CD4-positive, alpha-beta T cell treated with Interleukin-10 for 1 hour (primary cell): ENCODE measurements at places on chromosomes 2 and 18.

GRCh38 chr2:224958462-224958857, 83.8 kb downstream of the DOCK10 start:
- DNase-seq, result no peak

DNA sequence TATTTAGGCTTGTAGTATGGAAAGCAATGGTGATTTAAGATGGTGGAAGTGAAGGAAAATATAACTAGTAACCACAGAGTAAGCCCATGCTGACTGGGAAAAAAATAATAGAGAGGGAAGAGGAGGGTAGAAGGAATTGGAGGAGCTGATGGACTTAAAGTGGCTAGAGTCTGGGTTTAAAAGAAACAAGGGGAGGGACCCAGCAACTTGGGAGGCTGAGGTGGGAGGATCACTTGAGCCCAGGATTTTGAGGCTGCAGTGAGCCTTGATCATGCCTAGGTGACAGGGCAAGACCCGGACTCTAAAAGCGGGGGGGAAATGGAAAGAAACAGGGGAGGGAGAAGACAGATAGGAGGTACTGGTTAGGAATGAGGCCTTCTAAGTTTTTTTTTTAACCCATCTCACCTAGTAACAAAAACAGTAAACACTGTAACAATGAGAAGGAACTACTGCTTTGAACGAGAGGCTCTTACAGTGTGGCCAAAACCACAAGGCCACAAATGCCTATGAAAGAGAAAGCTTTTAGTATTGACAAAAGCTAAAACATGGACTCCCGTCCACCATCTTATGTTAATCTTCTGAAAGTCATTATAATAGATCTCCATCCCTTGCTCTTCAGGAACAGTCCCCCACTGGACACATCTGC, 26.6 kb downstream of the METTL8 start:
- DNase-seq, result no peak

- DNase-seq, result no peak
Measured at GRCh38 chr2:128375454-128375853, 56.8 kb upstream of the HS6ST1 start.

- no peak for DNase-seq
Measured at GRCh38 chr2:100957996-100958653, 44.0 kb upstream of the RPL31 start.

DNA sequence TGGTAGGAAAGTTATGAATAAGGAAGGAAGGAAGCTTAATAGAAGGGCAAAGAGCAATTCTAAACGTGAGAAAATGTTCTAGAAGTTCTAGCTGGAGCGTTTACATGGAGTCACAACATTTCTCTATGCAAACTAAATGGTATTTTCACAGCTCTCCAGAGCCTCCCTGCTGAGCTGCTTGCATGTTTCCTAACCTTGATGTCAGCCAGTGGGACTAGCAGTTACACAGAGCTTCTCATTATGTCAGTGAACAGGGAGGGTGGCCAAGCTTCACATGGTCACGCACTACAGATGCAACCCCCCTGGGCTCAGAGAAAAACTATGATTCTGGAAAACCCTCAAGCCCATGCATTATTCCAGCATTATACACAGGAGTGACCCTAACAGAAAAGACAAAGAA, 153.4 kb upstream of the CCDC150 start:
- no peak for DNase-seq

- DNase-seq, result no peak
Measured at GRCh38 chr18:32878436-32878835, 105.6 kb upstream of the KLHL14 start.

- no peak for DNase-seq
Measured at GRCh38 chr2:165857876-165858275, 63.8 kb upstream of the GALNT3 start.

GRCh38 chr2:83221258-83221657, 1237.8 kb downstream of the SUCLG1 start:
- no peak for DNase-seq

GRCh38 chr2:241490825-241491506, 17.4 kb downstream of the STK25 start:
- DNase-seq, result no peak

DNA sequence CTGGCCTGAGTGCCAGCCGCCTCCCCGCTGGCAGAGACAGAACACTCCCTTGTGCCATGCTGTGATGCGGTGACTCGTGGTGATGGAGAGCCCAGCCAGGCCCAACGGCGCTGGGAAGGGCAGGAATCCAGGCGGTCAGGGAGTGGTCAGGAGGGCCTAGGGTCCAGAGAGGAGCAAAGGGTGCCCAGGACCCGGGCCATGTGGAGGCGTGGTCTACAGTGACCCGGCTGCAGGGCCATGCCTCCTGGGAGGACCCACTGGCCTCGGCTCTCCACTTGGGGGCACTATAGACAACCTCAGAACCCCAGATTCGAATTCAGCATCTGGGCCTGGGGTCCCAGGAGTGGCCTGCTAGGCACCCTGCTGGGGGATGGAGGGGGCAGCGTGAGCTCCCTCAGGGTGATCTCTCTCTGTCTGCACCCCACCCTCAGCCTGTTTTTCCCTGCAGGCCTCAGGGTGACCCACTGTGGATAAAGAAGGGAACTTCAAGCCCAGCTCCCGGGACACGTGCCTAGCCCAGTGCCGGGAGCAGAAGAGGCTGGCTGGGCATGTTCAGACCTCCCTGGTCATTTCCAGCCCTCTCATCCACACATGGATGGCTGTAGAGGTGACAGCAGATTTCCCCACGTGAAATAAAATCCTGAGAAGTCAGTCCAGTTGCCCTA, 13.0 kb downstream of the AMER3 start:
- DNase-seq, result no peak

DNA sequence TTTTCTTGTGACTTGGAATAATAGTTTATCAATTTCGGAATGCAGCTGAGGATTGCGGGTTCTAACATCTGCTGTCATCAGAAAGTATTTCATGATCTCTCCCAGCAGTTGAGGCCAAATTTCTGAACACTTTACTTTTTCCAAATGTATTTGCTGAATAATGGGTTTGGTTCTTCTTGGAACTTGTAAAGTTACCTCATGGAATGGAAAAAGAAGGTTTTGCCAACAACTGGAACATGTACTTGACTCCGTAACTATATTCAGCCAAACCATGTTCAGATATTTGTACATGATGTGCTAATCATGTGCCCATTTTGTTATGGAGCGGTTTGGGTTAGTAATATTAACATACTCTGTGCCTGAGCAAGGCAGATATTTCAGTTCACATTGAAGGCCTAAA, 119.6 kb downstream of the LCLAT1 start:
- DNase-seq, result no peak

GRCh38 chr2:65049010-65049639, 7.1 kb upstream of the CEP68 start:
- DNase-seq, result no peak

GRCh38 chr2:169189132-169189531, 119.8 kb downstream of the DHRS9 start:
- no peak for DNase-seq

- DNase-seq, result no peak
Measured at GRCh38 chr2:188916736-188917135, 57.4 kb upstream of the COL3A1 start.

DNA sequence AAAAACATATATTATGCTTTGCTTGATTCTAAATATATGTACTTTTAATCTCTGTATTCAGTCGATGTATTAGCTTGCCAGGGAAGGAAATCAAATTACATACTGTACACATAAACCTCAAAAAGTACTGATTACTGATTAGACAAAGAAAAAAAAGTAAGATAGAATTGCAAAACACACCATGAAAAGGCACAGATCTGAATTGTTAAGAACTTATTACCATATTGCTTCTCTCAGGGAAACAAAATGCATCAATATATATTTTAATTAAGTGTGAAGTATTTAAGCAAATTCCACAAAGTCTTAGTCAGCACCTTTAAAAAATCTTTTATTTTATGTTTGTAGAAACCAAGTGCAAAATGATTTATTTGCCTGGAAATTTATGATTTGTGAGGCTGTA, 309.3 kb downstream of the RNF144A start:
- DNase-seq, result no peak

DNA sequence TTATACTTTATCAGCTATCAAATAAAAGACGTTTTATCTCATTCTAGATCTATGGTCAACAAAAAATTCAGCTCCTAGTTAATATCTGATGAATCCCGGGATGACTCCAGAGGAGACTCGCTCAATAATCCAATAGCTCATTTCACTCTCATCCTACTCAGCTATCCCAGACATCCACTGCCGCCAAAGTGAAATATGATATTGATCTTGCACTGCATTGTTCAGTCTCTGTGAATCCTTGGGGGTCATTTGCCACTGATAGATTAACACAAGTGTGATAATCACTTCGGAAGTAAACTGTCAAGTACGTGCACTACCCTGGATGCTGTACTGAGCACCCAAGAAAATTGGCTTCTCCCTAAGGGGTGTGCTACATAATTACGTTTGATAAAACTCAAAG, 249.1 kb downstream of the SUCLG1 start:
- DNase-seq, result no peak

GRCh38 chr2:75466708-75467311, 93.9 kb downstream of the EVA1A start:
- no peak for DNase-seq

- no peak for DNase-seq
Measured at GRCh38 chr2:6524691-6525474, 340.8 kb downstream of the CMPK2 start.

DNA sequence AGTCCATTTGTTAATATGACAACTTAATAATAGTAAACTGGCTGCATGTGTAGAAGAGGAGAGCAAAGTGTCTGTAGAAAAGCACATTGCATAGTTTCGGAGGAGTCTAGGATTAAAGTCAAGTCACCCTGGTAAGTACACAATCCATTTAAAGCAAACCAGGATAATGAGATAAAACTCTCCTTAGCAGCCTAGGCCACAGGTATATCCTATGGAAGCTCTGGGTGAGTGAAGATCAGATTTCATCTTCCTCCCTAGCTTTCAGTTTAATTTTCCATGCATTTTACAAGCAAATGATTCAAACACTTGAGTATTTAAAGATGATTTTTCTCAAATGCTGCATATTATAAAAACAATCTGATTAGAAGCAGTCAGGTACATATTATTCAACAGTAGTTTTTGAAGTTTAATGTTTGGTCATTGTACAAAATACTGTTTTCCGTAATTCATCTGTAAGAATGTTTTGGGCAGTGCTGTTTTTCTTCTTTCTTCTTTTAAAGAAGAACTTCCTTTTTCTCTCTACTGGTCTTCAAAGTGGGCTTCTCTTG, 10.2 kb downstream of the CERS6 start:
- no peak for DNase-seq

DNA sequence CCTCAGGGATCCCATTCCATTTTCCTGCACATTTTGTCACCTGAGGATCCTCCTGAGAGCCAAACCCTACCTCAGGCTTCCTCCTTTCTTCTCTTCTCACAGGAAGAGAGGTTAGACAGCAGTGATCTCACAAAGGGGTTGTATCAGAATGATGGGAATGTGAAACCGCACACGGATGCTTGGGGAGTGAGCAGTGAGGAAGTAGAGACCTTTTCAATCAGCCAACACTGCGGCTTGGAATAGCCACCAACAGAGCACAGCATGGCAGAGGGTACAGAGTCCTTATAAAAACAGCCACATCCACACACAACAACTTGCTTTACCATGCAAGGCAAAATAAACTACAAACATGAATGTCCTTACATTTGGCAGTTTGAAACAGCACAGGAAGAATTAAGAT, 8.7 kb downstream of the TMEM182 start:
- no peak for DNase-seq

DNA sequence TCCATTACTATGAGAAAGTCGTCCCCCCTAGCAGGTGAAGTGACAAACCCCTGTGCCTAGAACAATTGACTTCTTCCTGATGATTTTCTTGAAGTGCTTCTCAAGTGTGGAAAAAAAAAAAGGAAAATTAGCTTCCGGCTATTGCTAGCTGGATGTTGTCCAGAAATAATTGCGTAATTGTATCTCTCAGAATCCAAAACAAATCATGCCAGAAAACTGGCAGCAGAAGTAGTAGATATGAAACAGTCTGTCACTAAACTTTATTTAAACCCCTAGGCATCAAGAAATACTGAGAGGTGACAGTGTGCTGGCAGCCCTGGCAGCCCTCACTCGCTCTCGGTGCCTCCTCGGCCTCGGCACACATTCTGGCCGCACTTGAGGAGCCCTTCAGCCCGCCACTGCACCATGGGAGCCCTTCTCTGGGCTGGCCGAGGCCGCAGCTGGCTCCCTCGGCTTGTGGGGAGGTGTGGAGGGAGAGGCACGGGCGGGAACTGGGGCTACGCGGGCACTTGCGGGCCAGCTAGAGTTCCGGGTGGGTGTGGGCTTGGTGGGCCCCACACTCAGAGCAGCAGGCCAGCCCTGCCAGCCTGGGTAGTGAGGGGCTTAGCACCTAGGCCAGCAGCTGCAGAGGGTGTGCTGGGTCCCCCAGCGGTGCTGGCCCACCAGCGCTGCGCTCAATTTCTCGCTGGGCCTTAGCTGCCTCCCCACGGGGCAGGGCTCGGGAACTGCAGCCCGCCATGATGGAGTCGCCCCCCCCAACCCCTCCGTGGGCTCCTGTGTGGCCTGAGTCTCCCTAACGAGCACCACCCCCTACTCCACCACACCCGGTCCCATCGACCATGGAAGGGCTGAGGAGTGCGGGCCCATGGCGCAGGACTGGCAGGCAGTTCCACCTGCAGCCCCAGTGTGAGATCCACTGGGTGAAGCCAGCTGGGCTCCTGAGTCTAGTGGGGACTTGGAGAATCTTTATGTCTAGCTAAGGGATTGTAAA, 80.5 kb upstream of the ABCA12 start:
- DNase-seq, result no peak

DNA sequence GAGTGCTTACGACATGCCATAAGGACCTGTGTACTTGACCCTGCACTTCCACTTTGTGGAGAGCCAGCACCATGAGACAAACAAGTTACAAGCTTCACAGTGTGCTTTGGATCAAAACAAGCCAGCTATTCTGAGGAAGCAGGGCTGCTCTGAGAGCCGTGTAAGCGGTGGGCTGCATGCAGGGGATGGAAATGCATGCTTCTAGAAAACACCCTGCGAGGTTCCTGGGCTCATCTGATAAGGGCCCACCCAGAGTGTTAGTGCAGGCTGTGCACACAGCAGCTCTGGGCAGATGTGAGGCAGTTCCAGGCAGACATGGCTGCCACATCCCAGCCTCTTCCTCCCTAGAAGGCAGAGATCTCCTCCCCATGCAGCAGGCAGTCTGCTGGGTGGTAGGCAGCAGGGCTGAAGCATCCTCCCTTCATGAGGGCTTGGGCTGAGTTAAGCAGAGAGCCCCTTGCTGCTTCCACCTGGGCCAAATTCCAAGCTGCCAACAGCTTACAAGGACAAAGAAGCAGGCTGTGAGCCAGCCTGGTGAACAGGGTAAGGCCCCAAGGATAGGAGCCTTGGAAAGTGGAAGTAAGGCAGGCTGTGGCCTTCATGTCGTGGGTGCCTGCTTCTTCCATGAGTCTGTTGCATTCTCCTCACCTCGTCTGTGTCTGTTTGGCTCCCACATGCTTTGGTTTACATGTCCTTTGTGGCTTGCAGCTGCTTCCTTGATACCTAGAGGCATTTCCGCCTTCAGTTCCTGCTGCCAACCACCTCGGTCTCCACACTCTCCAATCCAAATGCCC, 7.7 kb downstream of the PSD4 start:
- DNase-seq, result no peak

- no peak for DNase-seq
Measured at GRCh38 chr2:136010126-136010525, 24.7 kb upstream of the DARS1 start.
